ENCODE measurements at places on chromosomes 3 and 15.

DNA sequence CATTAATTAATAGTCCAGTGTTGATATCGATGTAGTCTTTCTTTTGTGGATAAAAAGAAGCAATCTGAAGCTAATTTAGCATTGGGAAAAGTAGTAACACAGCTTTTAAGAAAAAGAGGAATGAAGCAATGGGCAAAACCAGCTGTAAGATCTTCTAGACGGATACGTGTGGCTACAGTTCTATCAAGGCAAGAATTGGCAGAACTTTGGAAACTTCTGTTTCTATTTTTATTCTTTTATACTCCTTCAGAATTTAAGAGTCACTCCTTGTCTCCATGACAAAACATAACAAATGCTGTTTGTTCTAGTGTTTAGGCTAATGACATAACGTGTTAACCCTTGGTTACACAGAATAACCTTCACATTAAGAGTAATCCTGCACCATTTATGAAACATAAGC lies 289.2 kb downstream of the ROBO2 start:
- no peak for DNase-seq

DNA sequence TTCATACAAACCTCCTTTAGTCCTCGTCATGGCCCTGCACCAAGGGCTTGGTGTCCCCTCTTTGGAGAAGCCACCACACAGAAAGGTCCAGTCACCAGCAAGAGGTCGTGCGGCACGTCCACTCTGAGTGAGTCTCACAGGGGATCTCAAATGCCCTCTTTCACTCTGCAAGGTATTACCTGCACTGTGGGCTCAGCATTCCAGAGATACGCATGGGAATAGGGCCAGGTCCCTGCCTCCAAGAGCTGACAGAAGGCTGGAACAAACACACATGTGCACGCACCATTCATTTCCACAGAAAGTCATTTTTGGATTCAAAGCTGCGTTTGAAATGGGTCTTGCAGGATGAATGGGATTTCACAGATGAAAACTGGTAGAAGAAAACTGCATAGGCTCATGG lies 50.4 kb upstream of the TJP1 start:
- DNase-seq: no peak

GRCh38 chr3:147356145-147356908 lies 50.0 kb downstream of the ZIC4 start:
- no peak for DNase-seq

DNA sequence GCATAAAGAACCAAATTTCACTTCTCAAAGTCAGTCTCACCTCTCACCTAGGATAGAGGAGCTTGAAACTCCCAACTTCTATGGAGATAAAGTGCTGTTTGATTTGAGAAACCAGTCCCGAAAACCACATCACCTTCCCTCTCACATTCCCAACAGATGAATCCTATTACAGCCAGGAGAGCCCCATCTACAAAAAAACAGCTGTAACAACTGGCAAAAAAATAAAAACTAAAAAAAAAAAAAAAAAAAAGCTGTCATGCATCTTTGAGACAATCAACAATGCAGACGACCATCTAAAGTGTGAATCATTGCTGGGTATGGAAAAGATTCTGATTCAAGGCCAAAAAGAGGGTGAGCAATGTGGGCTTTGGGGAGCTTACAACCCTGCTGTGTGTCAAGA lies 23.8 kb downstream of the HOMER2 start:
- no peak for DNase-seq

DNA sequence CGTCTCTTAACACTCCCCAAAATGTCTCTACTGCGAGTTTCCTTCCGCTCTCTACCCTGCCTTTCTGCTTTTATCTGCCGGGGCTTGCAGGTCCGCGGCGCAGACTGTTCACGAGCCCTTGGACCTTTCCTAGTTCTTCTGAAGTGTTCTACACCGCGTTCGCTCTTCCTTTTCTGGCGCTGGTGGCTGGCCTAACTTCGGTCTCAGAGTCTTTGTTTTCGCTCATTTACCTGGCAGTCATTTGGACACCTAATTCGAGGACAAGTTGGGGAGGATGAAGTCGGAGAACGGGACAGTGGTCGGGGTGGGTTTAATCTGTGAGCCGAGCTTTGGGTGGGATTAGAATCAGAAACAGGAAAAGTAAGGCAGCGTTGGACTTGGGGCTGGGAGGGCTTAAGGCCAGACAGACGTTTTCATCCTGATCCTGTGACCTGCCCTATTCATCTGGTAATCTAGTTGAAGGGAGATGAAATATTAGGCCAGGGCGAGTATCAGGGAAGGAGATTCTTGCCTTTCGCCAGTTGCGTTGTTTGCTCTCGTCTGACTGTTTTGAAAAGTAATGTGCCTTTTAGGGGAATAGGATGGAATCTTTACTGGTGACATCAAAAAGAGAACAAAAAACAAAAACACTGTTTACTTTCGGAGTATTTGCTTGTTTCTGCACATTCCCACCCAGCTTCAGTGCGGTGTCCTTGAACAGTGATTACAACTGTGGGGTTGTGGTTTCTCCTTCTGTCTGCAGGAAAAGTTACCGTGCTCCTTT lies 1.8 kb downstream of the DIPK2A start:
- peak; percentile 86 for DNase-seq

- DNase-seq: no peak
These were observed 704.1 kb upstream of the SGO1 start for GRCh38 chr3:20890111-20890519.

GRCh38 chr15:60815321-60815720 lies 336.4 kb upstream of the ICE2 start:
- DNase-seq: no peak

DNA sequence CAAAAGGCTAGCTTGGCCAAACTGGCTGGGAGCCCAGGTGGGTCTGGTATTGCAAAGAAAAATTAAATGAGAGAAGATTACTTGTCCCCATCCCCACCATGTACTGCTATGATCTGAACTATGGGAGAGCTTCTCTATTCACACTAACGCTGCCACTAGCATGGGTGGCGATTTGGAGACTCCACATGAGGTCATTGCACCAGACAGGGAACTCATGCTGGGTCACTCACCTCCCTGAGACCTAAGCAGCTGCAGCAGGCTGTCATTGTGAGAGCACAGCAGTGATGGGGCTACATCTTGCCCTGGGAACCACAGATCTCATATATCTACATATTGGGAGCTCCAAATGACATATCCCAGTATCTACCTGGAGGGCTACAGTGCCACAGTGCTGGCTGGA lies 36.3 kb upstream of the NECTIN3 start:
- no peak for DNase-seq

All from H4 (cell line).